GM20000 (cell line): ENCODE measurements at places on chromosomes 4 and X.

DNA sequence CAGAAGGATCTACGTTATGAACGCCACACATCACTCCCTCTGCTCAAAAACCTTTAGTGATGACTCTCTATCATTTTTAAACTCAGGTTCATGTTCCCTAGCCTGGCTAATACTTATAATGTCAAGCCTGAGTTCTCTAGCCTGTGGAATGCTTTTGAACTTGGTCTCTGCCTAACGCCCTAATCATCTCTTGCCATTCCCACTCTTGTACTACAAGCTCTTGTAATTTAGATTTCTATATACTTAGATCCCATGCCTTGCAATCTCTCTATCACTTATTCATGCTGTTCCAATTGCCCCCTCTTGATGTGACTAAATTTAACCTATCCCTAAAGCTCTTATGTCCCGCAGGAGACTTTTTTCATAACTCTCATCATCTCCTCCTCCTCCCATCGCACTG, 40.3 kb downstream of the SLC4A4 start:
- no peak for DNase-seq

- peak; percentile 52 for DNase-seq
Observed at GRCh38 chr4:148444296-148445070, 2.3 kb upstream of the NR3C2 start.

- peak; percentile 30 for DNase-seq
Observed at GRCh38 chrX:20066968-20067708, 49.6 kb downstream of the MAP7D2 start.

GRCh38 chr4:7199129-7199725, 6.9 kb downstream of the SORCS2 start:
- no peak for DNase-seq
